ENCODE measurements at places on chromosomes 5 and 9.

GRCh38 chr5:170006021-170006420 lies 25.7 kb upstream of the INSYN2B start:
- DNase-seq = no peak

DNA sequence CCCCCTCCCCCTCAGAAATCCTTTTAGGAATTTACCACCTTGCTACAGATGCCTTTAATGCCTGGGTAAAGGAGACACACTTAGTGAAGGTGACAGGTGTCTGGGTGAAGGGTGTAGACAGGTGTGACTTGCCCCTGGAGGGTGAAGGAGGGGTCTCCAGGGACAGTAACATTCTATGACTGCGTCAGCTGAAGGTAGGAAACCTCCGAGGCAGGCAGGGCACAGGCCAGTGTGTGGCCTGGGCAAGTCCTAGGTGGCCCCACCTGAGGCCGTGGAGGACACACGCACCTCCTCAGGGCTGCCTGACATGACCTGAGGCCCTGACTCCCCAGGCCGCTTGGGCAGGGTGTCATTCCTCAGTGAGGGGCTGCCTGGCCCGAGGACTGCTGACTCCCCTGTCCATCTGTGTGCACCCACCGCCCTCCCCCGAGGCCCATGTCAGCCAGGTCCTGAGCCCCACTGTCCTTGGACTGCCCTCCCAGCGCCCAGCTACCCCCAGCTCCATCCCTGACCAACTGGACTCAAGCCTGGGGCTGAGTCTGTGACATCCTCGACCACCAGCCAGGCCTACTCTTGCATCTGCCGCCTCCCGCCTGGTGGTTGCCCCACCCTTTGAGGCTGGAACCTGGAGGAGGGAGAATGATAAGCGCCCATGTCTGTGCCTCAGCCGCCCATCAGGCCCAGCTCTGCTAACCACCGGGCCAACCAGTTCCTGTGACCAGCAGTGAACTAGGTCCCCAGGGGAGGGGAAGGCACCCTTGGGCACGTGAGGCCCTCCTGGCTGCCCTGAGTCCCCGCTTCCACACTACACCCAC lies 18.4 kb downstream of the CARD19 start:
- no peak for DNase-seq

DNA sequence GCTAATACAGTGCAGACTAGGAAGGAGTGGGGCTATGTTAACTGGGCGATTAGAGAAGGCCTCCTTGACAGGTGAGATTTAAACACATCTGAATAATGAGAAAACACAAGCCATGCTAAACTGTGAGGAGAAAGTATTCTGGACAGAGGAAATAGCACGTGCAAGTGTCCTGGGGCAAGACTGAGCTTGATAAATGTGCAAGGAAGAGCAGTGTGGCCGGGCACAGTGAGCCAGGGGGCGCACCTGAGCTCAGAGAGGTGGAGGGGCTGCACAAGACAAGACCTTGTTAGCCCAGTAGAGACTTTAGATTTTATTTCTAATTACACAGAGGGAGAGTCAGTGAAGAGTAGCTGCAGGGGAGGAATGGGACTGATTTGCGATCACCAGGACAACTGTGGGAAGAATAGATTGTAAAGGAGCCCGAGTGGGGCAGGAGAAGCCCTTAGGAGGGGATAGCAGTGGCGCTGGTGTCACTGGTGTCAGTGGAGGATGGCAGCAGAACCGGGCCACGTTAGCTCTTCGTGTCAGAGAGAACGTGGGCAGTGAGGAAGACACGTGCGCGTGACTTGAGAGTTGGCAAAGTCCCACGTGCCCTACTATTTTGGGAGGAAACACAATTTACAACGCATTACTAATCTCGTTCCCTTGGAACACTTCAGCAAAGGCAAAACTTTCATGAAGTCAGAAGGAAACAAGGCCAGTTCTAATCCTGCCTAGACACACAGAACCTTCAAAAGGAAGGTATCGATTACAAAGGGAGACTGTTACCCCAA lies 17.9 kb upstream of the C5orf47 start:
- no peak for DNase-seq

GRCh38 chr5:57718155-57718554 lies 235.5 kb upstream of the ACTBL2 start:
- DNase-seq = no peak

- no peak for DNase-seq
Observed at GRCh38 chr9:135170535-135170934, 83.1 kb downstream of the OLFM1 start.

DNA sequence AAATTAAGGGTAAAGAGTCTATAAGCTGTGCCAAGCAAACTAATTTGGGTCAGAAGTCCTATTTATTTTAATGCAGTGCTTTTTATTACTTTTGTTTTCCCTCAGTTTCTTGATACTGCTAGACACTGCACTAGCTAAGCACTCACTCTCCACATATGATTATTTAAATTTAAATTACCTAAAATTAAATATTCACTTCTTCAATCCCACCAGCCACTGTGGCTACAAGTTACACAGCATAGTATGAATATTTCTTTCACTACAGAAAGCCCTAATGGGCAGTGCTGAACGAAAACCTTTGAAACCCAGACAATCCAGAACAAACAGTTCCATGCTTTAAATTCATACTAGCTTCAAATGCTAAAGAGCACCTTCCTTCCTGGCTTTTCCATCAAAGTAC lies 23.6 kb downstream of the ABHD17B start:
- DNase-seq = no peak

- DNase-seq = no peak
Observed at GRCh38 chr5:57878301-57878722, 395.7 kb upstream of the ACTBL2 start.

DNA sequence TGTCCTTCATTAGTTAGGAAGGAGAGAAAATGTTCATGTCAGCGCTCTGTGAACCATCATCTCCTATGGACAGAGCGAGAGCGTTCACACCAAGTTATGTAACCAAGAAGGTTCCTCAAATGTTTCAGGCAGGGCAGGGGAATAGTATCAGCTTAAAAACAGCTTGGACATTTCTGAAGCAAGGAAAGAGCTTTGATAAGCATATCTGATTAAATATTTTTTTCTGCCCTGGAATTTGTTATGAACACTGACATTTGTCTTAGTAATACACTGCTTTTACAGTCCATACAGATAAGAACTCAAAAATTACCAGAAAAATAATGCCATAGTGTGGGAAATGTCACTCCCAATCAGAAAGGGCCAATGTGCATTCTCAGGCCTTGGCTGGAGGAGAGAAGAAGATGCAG lies 66.3 kb upstream of the LIFR start:
- no peak for DNase-seq

DNA sequence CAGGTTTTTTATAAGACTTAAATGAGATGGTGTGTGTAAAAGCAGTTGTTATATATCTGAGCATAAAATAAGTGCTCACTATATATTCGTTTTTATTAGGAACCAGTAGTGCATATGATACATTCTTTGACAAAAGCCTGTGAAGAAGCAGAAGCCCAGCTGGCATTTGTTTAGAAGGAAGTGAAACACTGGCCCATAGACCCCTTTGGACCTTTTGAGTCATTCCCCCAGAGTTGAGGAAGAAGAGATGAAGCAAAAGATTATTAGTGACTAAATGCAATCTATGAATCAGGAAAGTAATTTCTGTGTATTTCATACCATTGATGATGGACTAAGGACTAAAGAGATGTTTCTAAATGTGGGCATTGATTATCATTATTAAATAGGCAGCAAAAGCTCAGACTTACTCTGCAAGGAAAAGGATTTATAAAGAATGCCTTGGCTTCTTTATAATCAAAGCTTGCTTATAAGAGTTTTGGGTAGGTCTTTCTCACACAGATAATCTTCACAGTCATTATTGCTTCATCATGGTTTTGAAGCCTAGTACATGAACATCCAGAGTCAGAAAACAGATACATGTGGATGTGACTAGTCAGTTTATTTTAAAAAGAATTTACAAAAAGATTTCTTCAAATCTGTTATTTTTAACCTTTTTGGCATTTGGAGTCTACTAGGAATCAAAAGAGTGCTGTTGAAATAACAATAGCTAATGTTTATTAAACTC lies 16.9 kb upstream of the FER start:
- peak; percentile 50 for DNase-seq

DNA sequence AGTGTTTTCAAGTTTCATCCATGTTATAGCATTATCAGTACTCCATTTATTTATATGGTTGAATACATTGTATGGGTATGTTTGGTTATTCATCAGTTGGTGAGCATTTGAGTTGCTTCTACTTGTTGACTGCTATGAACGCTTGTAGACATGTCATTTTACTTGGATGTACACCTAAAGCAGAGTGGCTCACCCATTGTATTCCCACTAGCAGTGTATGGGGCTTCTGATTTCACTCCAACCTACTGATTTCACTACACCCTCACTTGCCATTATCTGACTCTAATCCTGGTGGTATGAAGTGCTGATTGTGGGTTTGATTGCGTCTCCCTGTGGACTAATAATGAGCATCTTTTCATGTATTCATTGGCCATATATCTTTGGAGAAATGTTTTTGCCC lies 9.5 kb downstream of the NPM1 start:
- no peak for DNase-seq

- DNase-seq = no peak
Observed at GRCh38 chr9:103152473-103152872, 157.3 kb downstream of the CYLC2 start.

DNA sequence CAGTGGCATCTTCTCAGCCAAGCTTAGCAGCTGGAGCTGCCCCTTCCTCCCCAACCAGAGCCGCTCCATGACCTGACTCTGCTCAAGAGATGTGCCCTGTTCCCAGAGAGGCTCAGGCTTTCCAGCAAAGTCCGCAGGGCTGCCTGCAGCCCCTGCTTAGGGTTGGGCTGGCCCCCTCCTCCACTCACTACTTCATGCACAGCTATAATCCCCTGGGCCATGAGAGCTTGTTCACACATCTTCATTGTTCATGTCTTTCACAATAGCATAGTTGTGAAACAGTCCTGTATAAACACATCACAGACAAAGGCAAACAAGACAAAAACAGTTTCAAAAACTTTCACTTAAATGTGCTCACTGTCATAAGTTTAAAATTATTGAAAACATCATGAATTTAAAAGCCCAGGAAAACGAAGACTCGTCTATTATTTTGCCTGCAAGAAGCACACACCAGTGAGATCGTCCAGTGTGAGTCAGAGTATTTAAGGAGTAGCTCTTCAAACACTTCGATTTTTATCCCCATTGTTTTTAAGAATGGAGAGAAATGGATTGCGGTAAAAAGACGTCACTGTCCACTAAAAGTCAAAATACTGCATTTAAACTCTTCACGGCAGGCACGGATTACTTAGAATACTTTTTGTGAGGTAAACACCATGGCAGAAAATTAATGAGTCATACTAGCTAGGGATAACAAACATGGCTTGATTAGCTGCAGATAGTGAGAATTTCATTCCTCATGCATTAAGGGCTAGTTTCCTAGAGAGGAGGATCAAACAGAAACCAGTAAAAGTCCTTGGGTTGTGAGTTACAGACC lies 40.7 kb upstream of the S1PR3 start:
- DNase-seq = no peak

- DNase-seq = no peak
Observed at GRCh38 chr5:154522284-154522683, 44.3 kb upstream of the HAND1 start.

GRCh38 chr9:28435456-28435855 lies 862.2 kb upstream of the C9orf72 start:
- DNase-seq = no peak

DNA sequence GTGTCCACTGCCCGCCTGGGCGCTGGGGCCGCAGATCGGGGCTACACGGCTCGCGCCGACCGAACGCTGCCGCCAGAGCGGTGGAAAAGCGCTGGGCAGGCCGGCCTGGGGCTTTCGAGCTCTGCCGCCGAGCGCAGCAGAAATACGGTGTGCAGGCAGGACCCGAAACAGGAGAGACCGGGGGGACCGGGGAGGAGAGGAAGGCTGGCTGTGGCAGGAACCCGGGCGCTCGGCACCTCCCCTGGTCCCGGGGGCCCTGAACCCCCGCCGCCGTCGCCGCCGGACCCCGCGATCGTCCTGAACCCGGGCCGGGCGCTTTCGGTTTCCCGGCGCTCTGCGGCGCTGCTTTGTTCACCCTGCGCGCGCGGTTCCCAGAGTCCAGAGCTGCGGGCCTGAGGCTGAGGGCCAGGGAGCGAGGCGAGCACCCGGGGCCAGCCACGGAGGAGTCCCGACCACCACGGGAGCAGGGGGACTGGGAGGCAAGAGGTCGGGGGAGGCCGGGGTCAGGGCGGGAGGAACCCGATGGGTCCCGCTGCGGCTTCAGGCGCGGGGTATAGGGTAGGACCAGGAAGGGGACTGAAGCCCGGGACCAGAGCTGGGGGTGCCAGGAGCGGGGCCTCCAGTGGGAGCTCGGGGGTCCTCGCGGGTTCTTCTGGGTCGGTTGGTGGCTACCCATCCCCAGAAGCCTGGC lies 12.0 kb downstream of the IRX2 start:
- no peak for DNase-seq

DNA sequence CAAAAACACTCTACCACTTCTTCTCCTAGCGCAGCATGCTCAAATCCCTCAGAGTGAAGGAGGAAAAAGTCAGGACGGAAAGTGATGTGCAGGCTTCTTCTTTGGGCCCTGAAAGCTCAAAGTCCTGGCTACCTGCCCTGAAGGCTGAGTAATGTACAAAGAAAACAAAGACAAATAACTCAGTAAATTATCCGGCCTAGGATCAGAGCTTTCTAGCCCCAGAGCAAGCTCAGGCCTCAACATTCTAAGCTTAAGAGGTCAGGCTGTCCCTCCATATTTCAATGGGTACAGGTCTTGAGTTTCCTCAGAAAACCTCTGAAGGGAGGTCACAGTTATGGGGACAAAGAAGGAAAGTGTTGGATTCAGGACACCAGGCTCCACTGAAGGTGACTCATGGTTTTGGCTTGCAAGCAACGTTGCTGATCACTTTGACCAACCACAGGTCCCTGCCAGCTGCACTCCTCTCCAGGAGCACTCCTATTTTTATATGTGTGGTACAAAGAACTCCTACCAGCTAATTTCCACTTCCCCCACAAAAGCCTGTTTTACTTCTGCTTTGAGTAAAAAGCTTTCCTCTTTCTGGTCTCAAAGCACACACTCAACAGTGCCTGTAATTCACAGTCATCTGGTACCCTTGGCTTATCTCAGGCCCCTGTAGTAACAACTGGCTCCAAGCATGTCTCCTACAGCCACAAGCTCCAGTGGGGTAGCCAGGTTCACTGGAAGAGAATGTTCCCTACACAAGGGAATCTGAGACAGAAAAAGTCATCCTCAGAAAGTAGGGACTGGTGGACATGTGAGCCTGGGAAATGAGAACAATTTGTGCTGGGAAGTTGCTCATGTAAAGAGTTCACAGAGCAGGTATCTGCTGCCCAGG lies 115.7 kb downstream of the UGCG start:
- no peak for DNase-seq
